Activated naive CD8-positive, alpha-beta T cell treated with anti-CD3 and anti-CD28 coated beads, Interleukin-2, amount 10 ng/mL, durations not matched to agents 7 days and 5 days (primary cell): ENCODE measurements at places on chromosomes 13 and 19. TPM values are rescaled to one million over a fixed set of nuclear protein-coding genes. Genes with fewer than 3 reads are reported as not detected.

The RNF113B gene
- not detected for total RNA-seq

The TMEM145 gene
- 0.54 TPM for total RNA-seq

The MAG gene
- 0.39 TPM for total RNA-seq

GRCh38 chr19:6518145-6518911, 12.5 kb upstream of the TNFSF9 start:
- H3K4me1 ChIP-seq, result peaks cover 36% of the 10 kb centered on the region
- no peaks in the 10 kb centered on the region for H3K27me3 ChIP-seq
- DNase-seq, result no peak
- H3K27ac ChIP-seq, result peak overlapping the region; percentile 72
- H3K36me3 ChIP-seq, result no peaks in the 10 kb centered on the region

GRCh38 chr13:68347220-68347619, 1117.1 kb upstream of the PCDH9 start:
- no peaks in the 10 kb centered on the region for H3K4me1 ChIP-seq
- no peaks in the 10 kb centered on the region for H3K27me3 ChIP-seq
- no peak for DNase-seq
- no peaks in the 10 kb centered on the region for H3K36me3 ChIP-seq
- no peak overlapping the region for H3K27ac ChIP-seq
- H3K4me3 ChIP-seq, result no peak overlapping the region

The BTBD2 gene
- 55.0 TPM for total RNA-seq

DNA sequence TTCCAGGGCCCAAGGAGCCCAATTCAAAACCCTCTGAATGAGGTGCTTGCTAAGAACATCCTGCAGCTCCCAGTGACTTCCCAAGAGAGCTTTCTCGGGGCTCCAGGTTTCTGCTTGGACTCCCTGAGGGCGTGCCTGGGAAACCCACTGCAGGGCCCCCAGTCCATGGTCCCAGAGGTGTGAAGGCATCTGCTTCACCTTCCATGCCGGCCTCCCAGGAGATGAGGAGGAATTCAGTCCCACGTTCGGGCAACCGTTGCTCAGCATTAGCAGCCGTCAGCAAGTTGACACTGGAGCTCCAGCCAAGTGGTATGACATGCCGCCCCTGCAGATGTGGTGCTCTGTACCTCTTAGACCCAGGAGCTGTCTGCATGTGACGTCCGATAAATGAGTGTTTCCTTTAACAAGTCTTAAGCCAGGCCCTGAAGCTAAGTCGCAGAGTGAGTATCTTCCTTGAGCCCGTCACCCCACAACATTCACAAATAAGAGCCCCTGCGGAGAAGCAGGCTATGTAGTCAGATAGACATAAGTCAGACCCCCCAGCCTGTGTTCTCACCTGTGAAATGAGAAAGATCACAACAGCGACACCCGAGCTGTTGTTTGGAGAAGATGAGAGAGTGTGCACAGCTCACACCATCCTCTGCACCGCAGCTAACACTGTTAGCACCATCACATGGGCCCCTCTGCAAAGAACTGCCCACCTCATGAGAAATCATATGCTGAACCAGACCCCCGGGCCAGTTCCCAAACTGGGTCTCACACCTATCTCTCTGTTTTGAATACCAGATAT, 150.3 kb downstream of the KATNAL1 start:
- no peaks in the 10 kb centered on the region for H3K36me3 ChIP-seq
- H3K4me1 ChIP-seq, result peaks cover 17% of the 10 kb centered on the region
- H3K4me3 ChIP-seq, result no peak overlapping the region
- peak overlapping the region; percentile 9 for H3K27ac ChIP-seq
- DNase-seq, result no peak
- peaks cover 7% of the 10 kb centered on the region for H3K27me3 ChIP-seq

- no peak for DNase-seq
- no peaks in the 10 kb centered on the region for H3K36me3 ChIP-seq
- no peak overlapping the region for H3K4me3 ChIP-seq
- no peaks in the 10 kb centered on the region for H3K4me1 ChIP-seq
These were observed 1370.3 kb upstream of the SLC10A2 start for GRCh38 chr13:104436555-104436954.

GRCh38 chr13:97875218-97875617, 78.3 kb upstream of the IPO5 start:
- no peak overlapping the region for H3K4me3 ChIP-seq
- no peaks in the 10 kb centered on the region for H3K4me1 ChIP-seq
- H3K27ac ChIP-seq, result no peak overlapping the region
- no peaks in the 10 kb centered on the region for H3K36me3 ChIP-seq
- no peak for DNase-seq

The LILRB3 gene
- total RNA-seq, result 0.74 TPM

The ZNF865 gene
- total RNA-seq, result 18.3 TPM

The CCNA1 gene
- total RNA-seq, result 0.28 TPM

GRCh38 chr19:956766-957440, 27.2 kb upstream of the WDR18 start:
- peaks cover 2% of the 10 kb centered on the region for H3K4me1 ChIP-seq
- no peaks in the 10 kb centered on the region for H3K27me3 ChIP-seq
- H3K4me3 ChIP-seq, result no peak overlapping the region
- H3K27ac ChIP-seq, result no peak overlapping the region
- no peaks in the 10 kb centered on the region for H3K36me3 ChIP-seq

GRCh38 chr19:5622465-5623396, at the start of the genes SAFB and SAFB2:
Gene SAFB (plus strand): TSS chr19:5623083. CDS start chr19:5623206, 123 bp downstream.
Gene SAFB2 (minus strand): TSS chr19:5622776. CDS start chr19:5622715, 61 bp downstream.
- H3K4me3 ChIP-seq, result peak within 1 kb of the TSS; percentile 99
- DNase-seq, result peak; percentile 99
- peaks cover 47% of the 10 kb centered on the region for H3K4me1 ChIP-seq
- H3K36me3 ChIP-seq, result peaks cover 22% of the 10 kb centered on the region

The FBL gene
- total RNA-seq, result 357 TPM

- H3K36me3 ChIP-seq, result peaks cover 49% of the 10 kb centered on the region
- no peak for DNase-seq
- H3K27me3 ChIP-seq, result no peaks in the 10 kb centered on the region
- peaks cover 9% of the 10 kb centered on the region for H3K4me1 ChIP-seq
These were observed 11.2 kb upstream of the RAB8A start for GRCh38 chr19:16100524-16100923.

- H3K4me1 ChIP-seq, result peaks cover 3% of the 10 kb centered on the region
- no peaks in the 10 kb centered on the region for H3K36me3 ChIP-seq
- peaks cover 5% of the 10 kb centered on the region for H3K27me3 ChIP-seq
- no peak for DNase-seq
These were observed 59.3 kb downstream of the TSHZ3 start for GRCh38 chr19:31289976-31290375.

DNA sequence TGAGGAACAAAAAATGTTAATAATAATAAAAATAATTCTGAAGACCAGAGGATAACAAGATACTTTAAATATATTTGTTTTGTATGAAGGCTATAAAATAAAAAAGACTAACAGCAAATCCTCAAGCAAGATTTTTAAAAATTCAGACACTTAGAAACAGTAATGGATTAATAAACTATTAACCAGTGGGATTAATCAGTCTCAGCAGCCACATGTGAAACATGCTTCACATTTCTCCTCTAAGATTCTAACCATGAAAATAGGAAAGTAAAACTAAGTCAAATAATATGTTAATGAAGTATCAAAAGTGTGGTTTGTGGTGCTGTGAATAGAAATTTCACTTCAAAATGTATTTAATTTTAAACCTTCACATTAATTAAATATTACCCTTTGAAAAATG, 57.4 kb downstream of the KCNRG start:
- no peak overlapping the region for H3K4me3 ChIP-seq
- DNase-seq, result no peak
- H3K36me3 ChIP-seq, result peaks cover 40% of the 10 kb centered on the region
- no peaks in the 10 kb centered on the region for H3K27me3 ChIP-seq
